NCI-H187 (cell line): ENCODE measurements at places on chromosomes 2 and 18.

- no peak for DNase-seq
Measured at GRCh38 chr2:41836948-41837347, 210.9 kb upstream of the PKDCC start.

DNA sequence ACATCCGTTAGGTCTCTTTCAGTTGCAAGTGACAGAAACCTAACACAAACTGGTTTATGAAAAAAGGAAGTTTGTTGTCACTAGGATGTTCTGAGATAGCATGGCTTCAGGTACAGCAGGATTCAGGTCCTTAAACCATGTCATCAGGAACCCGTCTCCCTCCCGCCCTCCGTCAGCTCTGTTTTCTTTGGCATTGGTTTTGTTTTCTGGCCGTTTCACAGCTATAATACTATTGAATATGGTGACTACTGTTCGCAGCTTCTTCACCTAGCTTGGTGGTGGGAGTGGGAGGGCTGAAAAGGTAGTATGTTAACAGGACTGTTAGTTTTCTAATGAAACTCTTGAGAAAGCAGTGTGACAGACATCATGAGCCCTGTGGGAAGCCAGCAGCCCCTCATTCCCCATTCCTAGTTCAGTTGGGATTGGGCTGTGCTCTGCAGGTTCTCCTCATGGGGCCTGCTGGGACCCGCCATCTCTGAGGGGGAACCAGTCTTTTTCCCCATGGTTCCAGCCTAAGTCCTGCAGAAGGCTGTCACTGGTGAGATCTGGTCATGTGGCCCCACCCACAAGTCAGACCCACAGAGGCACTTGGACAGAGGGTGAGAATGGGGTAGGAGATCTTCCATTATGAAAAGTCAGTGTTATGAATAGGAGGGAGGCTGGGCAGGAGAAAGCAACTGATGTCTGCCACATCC lies 12.1 kb downstream of the PTMA start:
- DNase-seq = no peak

DNA sequence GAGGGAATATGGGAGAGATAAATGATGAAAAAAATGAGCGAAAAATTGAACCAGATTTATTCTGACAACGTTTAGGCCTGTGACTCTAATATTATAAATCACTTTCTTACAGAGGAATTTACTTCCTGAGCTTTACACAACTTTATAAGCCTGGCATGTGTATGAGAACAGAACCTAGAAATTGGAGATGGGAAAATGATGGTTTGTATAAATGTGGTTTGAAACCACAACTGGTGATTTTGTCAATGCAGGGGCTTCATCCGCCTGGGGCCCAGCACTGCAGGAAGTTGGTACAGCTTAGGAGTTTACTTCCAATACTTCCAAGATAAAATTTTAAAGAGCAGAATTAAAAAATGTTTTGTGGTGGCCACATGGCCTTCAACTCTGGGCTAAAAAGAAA lies 82.3 kb downstream of the VAPA start:
- DNase-seq = no peak

DNA sequence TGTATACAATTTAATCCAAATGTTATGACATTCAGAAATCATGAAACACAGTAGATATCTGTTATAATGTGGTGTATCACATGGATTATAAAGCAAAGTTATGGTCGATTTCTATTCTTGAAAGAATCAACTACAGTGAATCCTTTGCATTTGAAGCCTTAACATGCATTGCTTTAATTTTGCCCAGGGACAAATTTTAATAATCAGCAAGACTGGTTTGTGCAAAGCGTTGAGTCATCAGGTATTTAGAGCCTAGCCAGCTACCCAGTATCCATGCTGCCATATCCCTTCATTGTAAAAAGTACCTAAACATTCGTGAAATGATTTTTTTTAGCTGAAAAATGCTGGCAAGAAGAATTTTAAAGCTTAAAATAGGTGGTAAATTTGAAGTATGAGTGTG lies 8.9 kb upstream of the SPDYA start:
- no peak for DNase-seq

DNA sequence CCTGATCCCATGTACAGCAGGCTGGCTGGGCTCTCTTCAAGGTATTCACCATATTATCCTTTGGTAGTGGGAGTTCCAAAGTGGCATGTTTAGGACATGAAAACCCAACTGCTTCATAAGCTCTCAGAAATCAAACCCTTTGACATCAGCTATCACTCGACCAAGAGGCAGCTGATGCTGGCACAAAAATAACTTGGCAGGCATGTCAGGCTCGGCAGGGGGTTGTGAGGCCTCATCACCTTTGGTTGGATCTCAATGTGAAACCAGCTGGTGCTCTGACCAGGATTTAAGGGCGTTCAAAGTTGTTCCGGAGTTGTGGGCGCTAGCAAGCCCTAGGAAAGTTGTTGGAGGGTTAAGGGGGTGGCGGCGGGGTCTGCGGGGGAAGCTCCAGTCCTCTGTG lies 171.9 kb downstream of the FHOD3 start:
- DNase-seq = no peak

- DNase-seq = no peak
Measured at GRCh38 chr2:218345491-218346236, 11.0 kb upstream of the CATIP start.

DNA sequence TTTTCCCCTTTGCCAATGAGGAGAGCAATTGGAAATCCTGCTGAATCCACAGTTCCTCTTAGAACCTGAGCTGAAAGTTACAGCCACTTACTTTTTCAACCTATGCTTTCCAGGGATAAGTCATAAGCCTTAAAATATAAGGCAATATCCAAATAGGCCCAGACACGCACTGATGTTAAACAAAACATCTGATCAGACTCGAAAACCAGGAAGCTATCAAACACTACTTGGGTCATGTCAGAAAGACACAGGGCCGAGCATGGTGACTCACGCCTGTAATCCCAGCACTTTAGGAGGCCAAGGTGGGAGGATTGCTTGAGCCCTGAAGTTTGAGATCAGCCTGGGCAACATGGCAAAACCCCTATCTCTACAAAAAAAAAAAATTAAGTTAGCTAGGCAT lies 192.1 kb downstream of the SP3 start:
- DNase-seq = no peak

- no peak for DNase-seq
Measured at GRCh38 chr2:101120124-101120996, 30.8 kb downstream of the TBC1D8 start.

GRCh38 chr2:3324404-3325281 lies 53.0 kb downstream of the EIPR1 start:
- no peak for DNase-seq

- no peak for DNase-seq
Measured at GRCh38 chr18:79819968-79820351, 22.2 kb downstream of the KCNG2 start.

- DNase-seq = no peak
Measured at GRCh38 chr2:15865923-15866322, 74.4 kb upstream of the MYCN start.

GRCh38 chr2:202035089-202035940 lies 1.7 kb downstream of the FZD7 start:
- DNase-seq = no peak

GRCh38 chr2:176589825-176590440 lies 320.7 kb downstream of the MTX2 start:
- no peak for DNase-seq

DNA sequence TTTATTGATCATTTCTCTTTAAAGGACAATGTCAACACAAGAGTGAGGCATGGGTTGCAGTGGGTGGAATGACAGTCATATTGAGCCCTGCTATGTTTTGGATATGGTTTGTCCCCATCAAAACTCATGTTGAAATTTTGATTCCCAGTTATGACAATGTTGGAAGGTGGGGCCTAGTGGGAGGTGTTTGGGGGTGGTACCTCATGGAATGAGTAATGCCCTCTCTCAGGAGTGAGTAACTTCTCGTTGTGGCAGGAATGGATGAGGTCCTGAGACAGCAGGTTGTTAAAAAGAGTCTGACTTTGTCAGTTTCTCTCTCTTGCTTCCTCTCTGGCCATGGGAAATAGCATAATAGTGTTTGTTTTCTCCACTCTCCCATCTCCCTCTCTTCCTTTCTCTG lies 345.3 kb downstream of the DCC start:
- no peak for DNase-seq

DNA sequence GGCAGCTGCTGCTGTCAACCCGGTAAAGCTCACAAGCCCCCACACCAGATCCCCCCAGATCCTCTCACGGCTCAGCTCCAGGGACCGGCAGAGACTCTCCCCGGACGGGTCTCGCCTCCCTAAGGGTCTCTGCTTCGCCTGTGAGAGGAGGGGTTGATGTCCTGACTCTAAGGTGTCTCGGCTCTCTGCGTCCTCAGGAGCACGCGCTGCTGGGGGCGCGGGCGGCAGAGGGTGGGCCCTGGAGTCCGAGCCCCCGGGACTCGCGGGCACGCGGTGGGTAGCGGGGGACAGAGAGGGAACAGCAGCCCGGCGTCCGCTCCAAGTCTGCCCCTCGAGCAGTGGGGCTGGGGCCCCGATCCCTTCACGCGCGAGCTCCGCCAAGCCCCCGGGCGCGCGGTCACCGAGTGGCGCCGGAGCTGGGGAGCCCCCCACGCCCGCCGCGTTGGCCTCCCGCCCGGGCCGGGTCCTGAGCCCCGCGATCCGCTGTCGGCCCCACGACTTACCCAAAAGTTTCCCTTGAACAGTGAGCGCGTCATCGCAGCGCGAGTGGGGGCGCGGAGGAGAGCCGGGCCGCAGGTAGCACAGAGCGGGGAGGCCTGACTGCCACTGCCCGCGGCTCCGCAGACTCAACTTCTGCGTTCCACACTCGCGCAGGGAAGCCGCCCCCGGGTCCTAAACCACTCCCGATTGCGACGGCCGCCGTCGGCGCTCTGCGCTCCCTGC lies at the start of gene PSTPIP2:
Gene PSTPIP2, minus strand, starts transcription at position 608 of the 723 bp plus-strand sequence. Its CDS starts 72 bp downstream, at position 536.
- no peak for DNase-seq

DNA sequence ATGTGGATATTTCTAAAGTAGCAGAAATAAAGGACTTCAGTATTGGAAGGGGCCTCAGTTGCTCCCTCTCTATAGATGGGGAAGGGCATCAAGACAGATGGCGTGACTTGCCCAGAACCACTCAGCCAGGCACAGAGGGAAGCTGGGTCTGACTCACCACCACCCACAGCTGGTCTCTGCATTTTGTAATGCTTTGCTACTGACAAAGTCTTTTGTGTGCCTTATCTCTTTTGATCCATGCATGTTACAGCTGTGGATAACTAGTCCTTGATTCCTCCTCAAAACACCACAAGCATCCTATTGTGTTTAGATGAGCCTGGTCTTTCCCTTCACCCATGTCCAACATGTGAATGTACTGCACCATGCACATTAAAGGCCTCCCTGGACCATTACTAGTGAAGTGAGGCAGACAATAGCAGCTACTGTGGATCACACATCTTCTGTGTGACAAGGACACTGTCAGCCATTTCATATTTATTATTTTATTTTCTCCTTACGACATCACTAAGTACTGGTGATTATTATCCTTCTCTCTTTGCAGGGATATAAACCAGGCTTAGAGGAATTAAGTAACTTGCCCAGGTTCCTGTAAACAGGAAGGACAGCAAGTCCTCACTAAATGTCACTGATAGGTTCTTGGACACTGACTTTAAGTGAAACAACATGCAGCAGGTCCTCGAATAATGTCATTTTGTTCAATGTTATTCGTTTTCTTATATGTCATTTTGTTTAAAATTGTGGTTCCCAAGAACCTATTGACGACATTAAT lies 29.6 kb upstream of the IL37 start:
- no peak for DNase-seq

GRCh38 chr18:56728741-56729140 lies 77.6 kb downstream of the WDR7 start:
- DNase-seq = no peak

GRCh38 chr2:99112617-99113016 lies 28.9 kb upstream of the C2orf15 start:
- no peak for DNase-seq

DNA sequence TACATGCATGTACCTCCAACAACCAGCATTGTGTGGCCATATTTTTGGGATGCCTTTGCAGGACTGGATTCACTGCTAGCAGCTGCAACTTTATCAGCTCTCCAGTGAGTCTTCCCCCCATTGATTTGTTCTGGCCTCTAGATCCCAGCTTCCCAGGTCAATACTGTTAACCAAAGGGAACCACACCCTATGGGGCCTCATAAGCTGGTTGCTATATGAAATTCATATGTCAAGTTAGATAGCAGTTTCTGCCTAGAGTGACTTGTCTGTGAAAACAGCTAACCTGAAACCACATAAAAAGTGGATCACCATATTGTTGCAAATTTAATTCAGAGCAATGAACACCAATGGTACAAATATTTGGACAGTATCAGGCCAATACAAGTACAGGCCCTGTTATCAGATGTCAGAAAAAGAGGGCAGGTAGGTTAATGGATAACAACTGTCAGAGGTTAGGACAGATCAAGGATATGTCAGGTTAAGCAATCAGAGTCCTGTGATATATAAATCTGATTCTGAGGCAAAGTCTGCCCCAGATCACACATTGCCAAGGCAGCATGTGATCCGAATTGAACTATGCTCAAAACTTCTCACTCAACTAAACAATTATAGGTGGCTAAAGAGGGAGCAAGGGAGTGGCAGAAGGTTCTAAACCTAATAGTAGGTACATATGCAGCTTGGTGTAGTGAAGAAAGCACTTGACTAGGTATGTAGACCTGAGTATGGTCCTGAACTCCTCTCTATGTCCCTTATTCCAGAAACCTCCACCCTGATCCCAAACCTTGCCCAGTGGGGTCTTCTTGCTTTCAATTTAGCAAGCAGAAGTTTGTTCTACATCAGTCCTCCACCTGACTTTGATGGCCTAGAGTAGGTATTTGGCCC lies 310.2 kb upstream of the STON1 start:
- DNase-seq = no peak

- DNase-seq = no peak
Measured at GRCh38 chr2:103739186-103739585, 977.4 kb downstream of the TMEM182 start.

- no peak for DNase-seq
Measured at GRCh38 chr18:59867337-59868104, 32.3 kb upstream of the PMAIP1 start.

- no peak for DNase-seq
Measured at GRCh38 chr2:133789743-133790142, 221.5 kb upstream of the NCKAP5 start.

DNA sequence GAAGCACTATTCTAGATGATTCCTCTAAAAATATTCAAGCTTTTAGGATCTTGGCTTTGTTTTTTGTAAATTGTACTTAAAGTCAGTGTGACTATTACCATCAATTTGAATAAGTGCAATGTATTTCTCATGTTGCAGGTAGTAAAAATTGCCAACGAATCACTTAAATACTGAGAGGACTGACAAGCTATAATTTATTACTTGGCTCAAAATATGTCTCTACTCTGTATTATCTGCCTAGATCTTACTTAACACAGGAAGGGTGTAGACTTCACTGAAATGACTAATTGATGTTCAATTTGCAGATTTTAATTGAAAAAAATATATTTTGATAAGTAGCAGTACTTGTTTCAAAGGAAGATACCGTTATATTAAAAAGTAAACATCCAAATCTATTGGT lies 202.3 kb downstream of the SLC8A1 start:
- no peak for DNase-seq
